ENCODE measurements at places on chromosomes 5 and 9.

DNA sequence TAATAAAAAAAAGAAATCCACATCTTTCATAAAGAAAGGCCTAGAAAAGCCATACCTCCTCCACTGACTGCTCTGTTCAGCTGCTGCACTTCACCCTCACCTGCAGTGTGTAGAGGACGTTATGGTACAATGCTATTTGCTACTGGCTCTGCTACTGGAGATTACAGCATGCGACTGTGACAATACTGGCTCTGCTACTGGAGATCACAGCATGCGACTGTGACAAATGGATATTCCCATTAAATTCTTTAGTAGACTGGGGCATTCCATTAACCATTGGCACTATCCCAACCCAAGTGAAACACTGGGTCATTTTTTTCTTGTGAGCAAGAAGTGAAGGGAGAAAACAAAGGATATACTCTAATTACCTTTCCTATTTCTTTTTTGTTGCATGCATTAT, 1063.5 kb upstream of the DMAC1 start:
- peak; percentile 32 for DNase-seq

DNA sequence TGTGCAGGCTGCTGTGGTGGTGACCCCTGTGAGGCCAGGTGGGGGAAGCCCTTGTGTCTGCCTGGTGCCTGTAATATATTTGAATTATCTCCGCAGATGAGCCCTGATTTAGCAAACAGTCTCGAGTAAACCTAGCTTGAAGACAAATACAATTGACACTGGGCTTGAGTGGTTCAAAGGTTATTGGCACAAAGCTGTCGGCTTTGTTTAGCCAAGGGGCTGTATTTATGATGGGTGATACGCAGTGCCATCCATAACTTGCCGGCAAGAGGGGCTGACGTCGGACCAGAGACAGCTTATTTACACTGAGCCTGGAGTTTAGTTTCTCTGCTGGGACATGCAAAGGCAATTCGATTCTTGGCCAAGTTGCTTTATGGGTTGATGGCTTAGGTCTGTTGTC, 20.0 kb upstream of the PITX1 start:
- DNase-seq = no peak

GRCh38 chr5:102865171-102865509, 110.0 kb downstream of the PAM start:
- DNase-seq = no peak

DNA sequence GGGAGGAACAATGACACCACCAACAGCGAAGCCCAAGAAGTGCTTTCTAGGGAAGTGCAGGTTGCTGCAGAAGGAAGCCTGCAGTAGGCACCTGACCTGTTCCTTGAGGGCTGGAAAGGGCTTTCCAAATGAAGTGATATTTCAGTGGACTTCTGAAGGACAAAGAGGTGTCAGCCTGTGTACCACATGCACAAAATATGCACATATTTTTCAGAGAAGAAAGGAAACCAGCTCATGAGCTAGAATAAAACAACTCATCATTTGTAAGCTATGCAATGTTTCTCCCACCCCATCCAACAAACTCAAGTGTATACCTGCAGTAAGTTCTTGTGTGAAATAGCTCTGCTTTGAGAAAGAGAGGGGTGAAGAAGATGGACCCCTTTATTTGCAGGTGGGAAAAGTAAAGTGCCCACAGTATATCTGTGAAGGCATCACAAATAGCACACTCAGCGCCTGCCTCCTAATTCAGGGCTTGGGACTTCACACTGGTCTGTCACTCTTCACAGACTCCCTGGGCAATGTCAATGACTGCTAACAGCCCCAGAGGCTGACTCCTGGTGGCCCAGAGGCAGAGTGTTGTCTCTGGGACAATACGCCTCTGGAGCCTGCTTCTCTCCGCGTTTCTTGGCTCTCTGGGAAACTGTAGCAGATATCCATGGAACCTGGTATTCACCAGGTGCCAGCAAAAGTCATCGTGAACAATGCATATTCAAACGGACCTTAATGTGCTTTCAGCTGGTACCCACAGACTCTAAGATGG, 198.1 kb upstream of the EFNA5 start:
- no peak for DNase-seq

- DNase-seq = no peak
Measured at GRCh38 chr5:13567819-13568218, 376.7 kb downstream of the DNAH5 start.

DNA sequence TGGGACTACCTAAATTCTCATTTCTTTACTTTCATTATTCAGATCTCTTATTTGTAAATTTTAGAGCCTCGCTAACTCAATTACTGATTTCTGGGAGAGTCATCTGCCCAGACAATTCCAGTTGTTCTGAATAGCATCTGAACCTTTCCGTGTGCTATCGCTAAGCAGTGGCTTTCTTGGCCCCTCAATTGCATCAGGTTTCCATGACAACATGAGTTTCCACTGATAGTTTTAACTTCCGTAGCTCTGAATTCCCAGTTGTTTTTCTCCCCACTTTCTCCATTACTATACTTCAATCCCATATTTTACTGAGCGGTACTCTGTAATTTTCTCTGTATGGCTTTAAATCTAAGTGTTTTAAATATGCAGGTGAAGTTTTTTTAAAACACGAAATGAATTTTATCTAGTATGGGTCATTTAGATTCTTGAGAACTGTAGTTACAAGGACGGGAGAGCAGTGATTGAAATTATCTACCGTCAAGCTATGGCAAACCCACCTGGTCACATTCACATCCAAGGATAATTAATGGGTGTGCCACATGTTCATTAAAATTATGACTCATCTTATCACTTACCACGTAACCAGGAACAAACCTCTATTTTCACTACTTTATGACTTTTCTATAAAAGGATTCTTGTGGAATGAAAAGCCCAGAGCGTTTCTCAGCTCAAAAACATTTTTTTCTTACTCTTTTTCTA, 223.5 kb upstream of the PCSK5 start:
- no peak for DNase-seq

DNA sequence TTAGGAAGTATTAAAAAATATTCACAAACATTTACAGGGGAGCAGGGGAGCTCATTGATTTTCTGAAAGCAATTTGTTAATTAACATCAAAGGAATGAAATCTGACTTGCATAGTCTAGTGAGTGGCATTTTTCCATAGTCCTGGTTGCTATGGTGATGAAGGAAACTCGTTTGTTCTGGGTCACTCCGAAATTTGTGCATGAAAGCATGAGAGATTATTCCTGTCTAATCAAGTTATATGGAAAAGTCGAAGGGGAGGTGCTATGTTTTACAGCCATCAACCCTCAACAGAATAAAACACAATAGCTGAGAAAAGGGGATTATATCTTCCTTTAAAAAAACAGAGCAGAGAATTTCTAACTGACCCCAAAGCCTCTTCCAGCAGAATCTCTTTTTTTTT, 1495.7 kb upstream of the WWC1 start:
- no peak for DNase-seq

Data from NCI-H2107 (cell line).